ENCODE measurements at places on chromosomes 5 and 9.

- no peak for DNase-seq
These were observed 163.7 kb downstream of the ELAVL2 start for GRCh38 chr9:23662320-23662719.

GRCh38 chr9:100724886-100725285 is 147.0 kb downstream of the CAVIN4 start:
- DNase-seq, result no peak

GRCh38 chr9:91785447-91785842 is 164.6 kb downstream of the ROR2 start:
- no peak for DNase-seq

DNA sequence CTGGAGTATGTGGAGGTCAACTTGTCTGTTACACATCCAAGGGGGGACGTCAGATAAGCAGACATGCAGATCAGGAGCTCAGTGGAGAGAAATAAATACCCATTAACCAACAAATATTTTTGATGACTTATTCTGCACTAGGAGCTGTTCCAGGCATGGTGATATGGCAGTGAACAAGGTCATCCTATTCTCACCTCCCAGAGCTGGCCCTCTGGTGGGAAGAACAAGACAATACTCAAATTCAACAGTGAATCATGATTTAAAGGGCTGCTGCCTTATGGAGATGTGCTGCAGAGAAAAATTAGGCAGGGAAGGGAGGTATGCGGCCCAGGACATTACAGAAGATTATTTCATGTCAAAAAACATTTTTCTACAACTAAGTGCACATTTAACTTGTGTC is 36.5 kb downstream of the SYK start:
- no peak for DNase-seq

- no peak for DNase-seq
These were observed 38.0 kb upstream of the XPA start for GRCh38 chr9:97735070-97735600.

DNA sequence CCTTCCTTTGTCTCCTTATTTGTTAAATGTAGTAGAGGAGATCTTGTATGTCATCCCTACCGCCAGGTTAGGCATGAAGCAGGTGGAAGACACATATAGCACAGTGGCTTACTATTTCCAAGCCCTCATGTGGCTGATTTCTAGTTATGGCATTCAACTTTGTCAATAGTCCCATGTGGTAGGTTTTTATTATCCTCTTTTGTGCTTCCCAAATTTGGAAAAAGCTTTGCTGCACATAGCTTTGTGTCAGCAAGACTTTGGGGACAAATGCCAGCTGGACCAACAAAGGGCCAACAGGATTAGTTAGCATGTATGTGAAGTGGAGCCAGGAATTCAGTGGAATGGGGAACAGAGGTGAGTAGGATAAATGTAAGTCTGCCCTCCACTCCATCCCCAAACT is 276.3 kb downstream of the PSAT1 start:
- no peak for DNase-seq

- no peak for DNase-seq
These were observed 159.7 kb upstream of the CDH12 start for GRCh38 chr5:23012842-23013241.

DNA sequence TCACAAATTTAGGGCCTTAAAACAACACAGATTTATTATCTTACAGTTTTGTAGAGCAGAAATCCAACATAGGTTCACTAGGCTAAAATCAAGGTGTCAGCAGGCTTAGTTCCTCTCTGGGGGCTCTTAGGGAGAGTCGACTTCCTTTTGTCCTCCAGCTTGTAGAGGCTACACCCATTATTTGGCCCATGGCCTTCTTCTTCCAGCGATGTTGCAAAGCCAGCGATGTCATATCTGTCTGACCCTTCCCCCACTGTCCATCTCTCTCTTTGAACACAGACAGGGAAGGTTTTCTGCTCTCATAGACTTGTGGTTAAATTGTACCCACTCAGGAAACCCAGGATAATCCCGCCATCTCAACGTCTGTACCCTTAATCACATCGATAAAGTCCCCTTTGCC is 60.3 kb upstream of the SHB start:
- DNase-seq, result no peak

GRCh38 chr9:101907466-101907865 is 169.0 kb upstream of the GRIN3A start:
- DNase-seq, result no peak

- no peak for DNase-seq
These were observed 22.0 kb downstream of the OR2S2 start for GRCh38 chr9:35935755-35936509.

- no peak for DNase-seq
These were observed 27.3 kb upstream of the PHYKPL start for GRCh38 chr5:178259623-178260536.

GRCh38 chr5:154868702-154869101 is 10.3 kb downstream of the CNOT8 start:
- no peak for DNase-seq

DNA sequence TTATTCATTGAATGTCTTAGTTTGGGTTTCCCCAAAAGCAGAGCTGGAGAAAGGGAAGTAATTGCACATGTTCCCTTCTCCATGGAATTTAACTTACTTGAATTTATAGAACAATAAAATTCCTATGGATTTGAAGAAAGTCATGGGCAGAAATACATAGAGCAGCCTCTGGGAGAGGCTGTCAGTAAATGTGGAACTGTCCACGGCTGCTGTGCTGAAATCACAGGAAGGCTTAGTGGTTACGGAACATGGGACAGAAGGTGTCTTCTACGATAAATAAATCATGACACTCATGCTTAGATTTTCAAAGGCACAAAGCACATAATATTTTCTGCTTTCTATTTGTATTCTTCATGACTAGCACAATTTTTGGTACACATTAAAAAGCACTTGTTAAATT is 440.6 kb upstream of the IZUMO3 start:
- no peak for DNase-seq

DNA sequence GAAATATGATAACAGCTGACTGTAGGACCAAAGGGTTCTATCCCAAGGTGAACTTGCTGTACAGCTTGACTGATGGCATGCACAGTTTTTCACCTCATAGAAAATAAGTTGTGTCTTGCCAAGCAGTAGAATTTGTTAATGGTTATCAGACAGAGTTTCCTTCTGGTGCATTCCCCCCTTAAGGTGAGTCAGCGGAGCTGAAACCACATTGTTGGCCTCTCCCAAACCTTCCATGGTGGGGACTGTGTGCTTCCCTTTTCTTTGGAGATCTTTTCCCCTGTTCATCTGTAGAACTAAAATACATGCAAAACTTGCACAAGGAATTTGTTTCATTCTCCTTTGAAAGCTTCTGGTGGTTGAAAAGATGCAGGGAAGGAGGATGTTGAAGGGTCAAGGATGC is 179.8 kb downstream of the FGF1 start:
- DNase-seq, result no peak

GRCh38 chr5:42950456-42951292 is 89.4 kb downstream of the ANXA2R start:
- DNase-seq, result no peak

DNA sequence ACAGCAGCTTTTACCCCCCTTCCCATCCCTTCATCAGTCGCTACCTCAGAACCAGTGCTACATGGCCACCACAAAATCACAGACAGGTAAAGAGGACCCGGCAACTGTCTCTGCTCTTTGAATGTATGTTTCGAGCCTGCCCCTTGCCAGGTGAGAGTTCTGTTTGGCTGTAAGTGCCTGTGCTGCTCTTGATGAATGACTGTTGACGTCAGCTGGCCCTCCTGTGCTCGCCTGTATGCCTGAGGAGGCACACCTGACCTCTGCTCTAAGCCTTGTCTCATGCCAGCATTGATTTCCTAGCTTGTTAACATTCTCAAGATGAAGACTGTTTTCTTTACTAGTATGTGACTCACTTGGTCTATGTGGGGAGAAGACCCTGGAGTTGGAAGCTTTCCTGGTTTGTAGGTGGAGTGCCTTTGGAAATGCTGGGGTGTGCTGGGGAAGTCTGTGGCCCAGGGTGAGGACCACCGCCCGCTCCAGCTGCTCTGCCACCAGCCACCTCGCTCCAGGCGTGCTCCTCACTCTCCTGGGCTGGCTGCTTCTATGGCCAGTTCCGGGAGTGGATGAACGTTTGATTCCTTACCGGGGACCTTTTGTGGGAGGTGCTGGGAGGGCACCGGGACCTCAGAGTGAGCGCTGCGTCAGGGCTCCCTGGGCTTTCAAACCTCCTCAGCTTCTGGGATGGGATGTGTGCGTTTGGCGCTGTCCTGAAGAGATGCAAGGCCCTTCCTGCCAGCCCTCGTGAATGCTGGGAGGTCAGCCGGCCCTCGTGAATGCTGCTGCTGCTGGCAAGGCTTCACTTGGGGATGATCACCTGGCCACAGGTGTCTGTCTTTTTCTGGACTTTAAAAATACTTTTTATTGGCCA is 109.9 kb downstream of the EHMT1 start:
- no peak for DNase-seq

GRCh38 chr5:113166852-113167366 is 190.3 kb downstream of the DCP2 start:
- no peak for DNase-seq

- no peak for DNase-seq
These were observed 805.6 kb downstream of the BRINP1 start for GRCh38 chr9:118563677-118564076.

DNA sequence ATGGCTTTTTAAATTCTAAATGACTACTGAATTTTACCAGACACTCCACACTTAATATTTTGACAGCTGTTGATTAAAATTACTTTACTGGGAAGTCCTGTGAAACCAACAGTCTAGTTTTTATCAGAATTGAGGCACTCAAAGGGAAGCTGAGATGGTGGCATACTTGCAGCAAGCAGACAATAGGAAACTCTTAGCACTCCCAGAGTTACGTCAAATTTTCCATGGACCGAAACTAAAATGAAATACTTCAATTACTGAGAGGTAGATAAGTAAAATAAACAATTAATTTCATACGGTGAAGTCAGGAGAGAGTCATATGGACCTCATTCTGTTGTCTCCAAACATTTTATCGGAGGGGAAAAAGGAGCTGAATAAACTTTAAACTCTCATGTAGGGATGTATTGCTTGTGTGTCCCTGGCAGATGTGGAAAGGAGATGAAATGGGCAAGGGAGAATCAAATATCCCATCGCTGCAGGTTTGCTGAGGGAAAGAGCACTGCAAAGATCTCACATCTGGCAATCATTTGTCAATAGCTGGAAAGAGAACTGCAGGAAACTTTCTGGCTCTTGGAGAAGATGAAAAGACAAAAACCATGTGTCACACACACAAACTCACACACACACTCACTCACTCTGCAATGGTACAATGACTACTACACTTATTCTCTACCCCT is 189.4 kb downstream of the BNC2 start:
- DNase-seq, result no peak

GRCh38 chr9:109813829-109814228 is 33.8 kb downstream of the PALM2AKAP2 start:
- no peak for DNase-seq

GRCh38 chr9:35862328-35862727 is 7.9 kb downstream of the OR13J1 start:
- DNase-seq, result no peak

- DNase-seq, result no peak
These were observed 22.0 kb downstream of the ADAMTS2 start for GRCh38 chr5:179323026-179323870.

DNA sequence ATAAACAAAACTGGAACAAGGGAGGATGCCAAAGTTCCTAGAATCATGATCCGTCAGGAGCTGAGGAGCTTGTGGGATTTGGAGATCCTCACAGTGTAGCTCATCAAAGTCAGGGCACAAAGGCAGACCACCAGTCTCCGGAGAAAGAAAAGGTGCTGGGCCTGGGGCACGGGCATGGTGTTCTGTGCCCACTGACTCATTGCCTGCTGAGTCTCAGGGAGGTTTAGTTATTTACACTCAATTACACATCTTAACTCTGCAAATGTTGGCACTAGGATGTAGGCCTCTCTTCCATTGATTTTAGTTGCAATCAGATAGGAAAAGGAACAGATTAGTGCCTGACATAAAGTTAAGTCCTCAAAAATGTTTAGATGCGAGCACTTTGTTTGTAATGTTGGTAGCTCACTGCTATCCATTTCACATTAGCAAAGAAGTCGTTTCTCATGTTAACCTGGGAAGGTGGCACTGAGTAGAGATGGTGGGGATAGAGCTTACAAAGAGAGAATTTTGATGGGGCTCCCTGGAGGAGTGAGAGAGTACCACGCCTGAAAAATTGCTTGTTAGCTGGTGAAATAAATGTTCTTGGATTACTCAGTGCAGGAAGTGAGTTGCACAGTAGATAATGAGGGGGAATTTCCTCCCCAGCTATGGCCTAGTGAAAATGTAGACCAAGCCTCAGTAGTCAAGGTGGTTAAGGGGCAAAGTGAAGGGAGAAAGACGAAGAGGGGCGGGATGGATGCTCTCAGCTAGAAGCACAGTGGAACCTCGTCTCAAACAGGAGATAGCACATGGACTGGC is 109.5 kb upstream of the CD180 start:
- DNase-seq, result no peak

- DNase-seq, result no peak
These were observed 1.1 kb upstream of the TENT4A start for GRCh38 chr5:6712142-6712576.

GRCh38 chr5:42494414-42494813 is 71.2 kb downstream of the GHR start:
- no peak for DNase-seq

- no peak for DNase-seq
These were observed 5.7 kb upstream of the EGFL7 start for GRCh38 chr9:136656795-136657611.

DNA sequence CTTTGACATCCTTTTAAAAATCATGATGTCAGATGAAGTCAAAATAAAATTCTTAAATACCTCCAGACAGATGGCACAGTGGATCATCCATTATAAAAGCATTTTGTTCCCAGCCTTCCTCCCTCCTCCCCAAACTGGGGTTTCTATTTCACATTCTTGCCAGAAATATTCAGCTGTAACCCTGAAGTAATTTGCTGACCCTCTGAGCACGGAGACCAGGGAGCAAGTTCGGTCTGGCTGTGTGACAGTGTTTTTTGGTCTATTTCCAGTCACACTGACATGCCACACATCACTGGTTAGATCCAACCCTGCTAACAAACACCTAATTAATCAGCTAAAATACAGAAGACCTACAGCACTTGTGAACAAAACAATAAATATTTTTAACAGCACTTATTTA is 126.2 kb upstream of the DMRT1 start:
- DNase-seq, result no peak

- DNase-seq, result no peak
These were observed 1.7 kb downstream of the SLC1A3 start for GRCh38 chr5:36607838-36608783.

GRCh38 chr5:139651043-139651834 is 3.1 kb downstream of the CXXC5 start:
- DNase-seq, result no peak

- no peak for DNase-seq
These were observed 2.4 kb downstream of the TTC39B start for GRCh38 chr9:15304632-15305031.
